K562 (cell line): ENCODE measurements at places on chromosomes 13 and 19.

- no peak for DNase-seq
Observed at GRCh38 chr19:18292462-18292809, 11.0 kb upstream of the JUND start.

DNA sequence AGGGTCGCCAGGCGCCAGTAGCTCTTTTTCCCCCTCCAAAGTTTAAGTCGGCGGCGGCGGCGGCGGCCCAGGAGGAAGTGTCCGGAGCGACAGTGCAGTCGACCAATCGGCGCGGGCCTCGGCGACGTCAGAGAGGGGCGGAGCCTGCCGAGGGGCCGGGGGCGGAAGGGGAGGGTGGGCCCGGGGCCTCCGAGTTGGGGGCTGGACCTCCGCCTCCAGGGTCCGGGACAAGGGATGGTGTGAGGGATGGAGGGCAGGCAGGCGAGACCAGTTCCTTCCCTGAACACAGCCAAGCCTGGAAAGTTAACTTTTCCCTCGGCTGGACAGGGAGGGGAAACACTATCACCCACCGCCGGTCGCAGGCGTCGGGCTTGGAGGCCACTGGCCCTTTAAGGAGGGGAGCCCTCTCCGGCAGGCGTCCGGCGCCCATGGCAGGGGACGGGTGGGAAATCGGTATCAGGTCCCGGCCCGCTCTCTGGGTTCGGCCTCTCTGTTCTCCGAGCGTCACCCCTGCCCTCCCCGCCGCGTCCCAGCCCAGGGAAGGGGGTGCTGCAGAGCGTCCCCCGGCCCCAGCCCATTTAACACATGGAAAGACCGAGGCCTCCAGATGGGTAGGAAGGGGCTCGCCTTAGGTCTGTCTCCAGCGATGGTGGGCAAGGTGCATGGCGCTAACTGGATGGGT, at the start of gene PRKD2:
PRKD2 (minus strand) TSS at position 81 of the 682 bp plus-strand sequence. CDS start 744 bp downstream, outside the sequence.
- DNase-seq, result peak; percentile 88

- no peak for DNase-seq
Observed at GRCh38 chr13:47455626-47456025, 545.4 kb downstream of the SUCLA2 start.

DNA sequence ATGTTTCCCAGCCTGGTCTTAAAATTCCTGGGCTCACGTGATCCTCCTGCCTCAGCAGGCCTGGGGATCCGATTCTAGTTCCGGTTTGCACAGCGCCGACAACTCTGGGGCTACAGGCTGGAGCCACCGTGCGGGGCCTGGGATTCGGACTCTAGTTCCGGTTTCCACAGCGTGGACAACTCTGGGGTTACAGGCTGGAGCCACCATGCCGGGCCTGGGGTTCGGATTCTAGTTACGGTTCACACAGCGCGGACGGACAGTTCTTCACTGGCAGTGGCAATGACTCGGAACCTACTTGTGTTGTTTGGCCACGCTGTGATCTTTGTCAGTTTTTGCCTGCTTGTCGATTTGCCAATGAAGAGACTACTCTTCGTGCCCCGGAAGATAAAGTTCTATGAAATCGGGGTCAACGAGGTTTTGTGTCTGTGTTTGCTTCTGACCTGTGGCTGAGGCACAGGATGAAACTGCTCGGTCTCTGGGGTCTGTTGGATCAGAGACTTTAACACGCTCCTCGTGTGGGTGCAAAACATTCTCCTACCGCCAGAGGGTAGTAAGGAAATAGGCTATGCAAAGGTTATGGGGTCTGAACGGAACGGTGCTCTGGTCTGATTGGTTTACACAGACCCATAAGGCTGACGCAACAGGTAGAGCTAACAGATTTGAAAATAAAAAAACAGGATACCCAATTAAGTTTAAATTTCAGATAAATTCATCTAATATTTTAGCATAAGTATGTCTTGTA, 12.1 kb upstream of the ZSCAN1 start:
- peak; percentile 62 for DNase-seq

GRCh38 chr13:23788459-23788858, 100.7 kb downstream of the MIPEP start:
- no peak for DNase-seq

- no peak for DNase-seq
Observed at GRCh38 chr13:49444524-49445395, 686 bp downstream of the SETDB2 start.

GRCh38 chr13:61362522-61362921, 53.1 kb downstream of the PCDH20 start:
- DNase-seq, result no peak

DNA sequence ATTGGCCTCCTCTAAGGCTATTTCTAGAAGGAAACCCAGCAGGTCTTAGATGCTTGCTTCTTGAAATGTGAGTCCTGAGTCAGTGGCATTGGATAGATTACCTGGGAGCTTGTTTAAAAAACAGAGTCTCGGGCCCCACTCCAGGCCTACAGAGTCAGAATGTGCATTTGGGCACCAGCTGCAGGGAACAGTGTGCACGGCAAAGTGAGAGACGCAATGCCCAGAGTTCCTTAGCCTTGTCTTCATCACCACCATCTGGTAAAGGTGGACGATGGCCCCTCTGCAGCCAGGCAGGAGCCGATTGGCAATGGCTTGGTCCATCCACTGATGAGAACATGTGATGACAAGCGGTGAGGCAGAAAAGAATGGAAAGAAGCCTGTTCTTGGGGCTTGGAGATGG, 102.1 kb upstream of the TSC22D1 start:
- no peak for DNase-seq

DNA sequence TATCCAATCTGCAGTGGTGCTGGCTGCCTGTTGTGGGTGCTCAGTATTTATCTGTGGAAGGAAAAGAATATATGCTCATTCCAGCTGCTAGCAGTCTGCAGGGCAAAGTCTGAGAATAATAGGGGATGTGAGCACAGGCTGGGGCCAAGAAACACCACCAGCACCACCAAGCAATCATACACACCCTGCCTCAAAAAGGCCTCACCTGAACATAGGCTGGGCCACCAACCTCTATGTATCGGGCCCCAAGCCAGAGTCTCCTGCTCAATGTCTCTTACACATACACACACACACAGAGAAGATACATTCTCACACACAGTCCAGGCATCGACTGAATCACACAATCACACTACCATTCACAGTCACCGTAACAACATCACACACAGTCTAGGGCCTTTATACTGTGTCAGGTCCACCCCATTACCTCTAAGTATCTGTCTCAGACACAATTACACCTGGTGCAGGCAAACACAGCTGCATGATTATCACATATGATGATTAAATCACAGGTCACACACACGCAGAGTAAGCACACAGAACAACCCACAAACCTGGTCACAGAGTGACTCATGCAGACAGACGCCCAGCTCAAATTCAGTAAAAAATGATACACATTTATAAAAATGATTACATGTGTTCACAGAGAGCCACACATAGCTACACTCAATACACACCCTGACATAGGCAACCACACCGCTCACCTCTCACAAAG, 1.3 kb upstream of the ZSCAN22 start:
- DNase-seq, result no peak

GRCh38 chr13:101425623-101426022, 9.3 kb upstream of the NALCN start:
- peak; percentile 5 for DNase-seq

DNA sequence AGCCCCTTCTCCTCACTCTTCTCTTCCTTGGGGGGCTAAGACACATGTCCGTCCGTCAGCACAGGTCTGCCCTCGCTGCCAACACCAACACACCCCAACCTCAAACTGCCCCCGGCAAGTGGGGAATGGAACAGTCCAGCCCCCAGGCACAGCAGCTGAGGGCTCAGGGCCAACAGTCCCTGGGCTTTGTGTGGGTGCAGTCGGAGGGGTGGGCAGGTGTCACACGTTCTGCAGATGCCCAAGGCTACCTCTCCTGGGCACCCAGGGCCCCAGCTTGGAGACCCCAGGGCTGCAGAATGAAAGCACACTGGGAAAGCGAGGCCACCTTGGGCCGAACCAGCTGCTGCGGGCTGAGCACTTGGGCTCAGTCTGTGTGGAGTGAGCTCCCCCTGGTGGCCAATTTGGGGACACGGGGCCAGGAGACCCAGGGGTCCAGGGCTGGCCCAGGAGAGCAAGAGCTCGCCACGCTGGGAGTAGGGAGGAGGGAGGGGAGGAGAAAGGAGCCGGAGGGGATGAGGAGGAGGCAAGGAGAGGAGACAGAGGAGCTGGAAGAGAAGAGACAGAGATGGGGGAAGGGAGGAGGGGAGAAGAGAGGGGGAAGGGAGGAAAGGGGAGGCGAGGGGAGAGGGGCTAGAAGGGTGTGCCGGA, 14.0 kb upstream of the ATP8B3 start:
- DNase-seq, result peak; percentile 85

DNA sequence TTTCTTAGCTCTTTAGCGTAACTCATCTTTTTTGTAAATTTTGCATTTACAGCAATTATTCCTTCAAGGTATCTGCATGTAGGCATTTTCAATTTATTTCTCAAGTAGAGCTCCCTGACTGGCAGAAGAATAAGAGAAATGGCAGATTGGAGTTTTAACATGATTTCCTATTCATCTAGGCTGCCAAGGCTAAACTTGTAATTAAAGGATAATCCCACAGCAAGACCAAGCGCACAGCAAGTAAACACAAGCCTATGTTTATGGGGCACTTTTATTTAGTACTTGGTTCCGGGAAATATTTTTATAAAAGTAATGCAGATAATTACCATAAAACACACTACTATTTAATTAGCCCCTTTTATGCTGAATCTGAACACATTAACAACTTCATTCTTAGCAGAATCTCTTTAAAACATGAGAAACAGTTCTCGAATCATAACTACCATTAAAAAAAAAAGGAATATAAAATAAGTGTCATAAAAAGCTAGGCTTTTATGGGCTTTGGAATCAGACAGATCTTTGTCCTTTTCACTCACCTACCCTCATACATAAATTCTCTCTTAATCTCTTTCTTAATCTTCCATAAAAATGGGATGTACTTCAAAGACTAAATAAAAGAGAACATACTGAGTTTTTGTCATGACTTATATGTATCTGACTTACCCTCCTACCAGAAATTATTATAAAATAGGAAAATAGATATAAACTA, 961.6 kb upstream of the MIR17HG start:
- no peak for DNase-seq

GRCh38 chr19:35228177-35228930, at the start of gene FAM187B:
TSS of gene FAM187B (minus strand) at chr19:35228739. CDS start at chr19:35228680, 59 bp downstream.
- DNase-seq, result no peak
